CD8-positive, alpha-beta T cell (primary cell): ENCODE measurements at places on chromosomes 12 and 14. TPM values are rescaled to one million over a fixed set of nuclear protein-coding genes. Genes with fewer than 3 reads are reported as not detected.

- peak; percentile 7 for DNase-seq
Measured at GRCh38 chr14:78519863-78520262, 349.7 kb downstream of the NRXN3 start.

DNA sequence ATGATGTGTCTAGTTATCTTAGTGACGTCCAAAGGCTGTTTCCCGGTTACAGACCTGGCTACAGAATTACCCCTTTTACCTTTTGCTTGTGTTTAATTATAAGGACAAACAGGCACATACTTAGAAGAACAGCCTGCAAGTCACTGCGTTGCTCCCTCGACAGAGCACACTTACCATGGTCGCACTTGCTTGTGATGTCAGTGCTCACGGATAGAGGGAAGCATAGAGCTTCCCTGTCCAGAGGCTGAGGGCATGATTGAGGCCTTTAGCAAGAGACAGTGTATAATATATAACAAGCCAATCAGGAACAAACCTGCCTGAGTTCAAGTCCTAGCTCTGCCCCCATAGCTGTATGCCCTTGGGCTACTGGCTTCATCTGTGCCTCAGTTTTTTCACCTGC lies 73.2 kb upstream of the SCN8A start:
- DNase-seq, result no peak

GRCh38 chr14:102668291-102668873 lies 75.9 kb downstream of the RCOR1 start:
- no peak for DNase-seq

GRCh38 chr12:128259556-128260070 lies 7.4 kb upstream of the TMEM132C start:
- DNase-seq, result peak; percentile 3

GRCh38 chr12:115623764-115624334 lies 653.6 kb downstream of the MED13L start:
- no peak for DNase-seq

GRCh38 chr14:43313719-43314118 lies 1193.4 kb downstream of the FSCB start:
- DNase-seq, result no peak

DNA sequence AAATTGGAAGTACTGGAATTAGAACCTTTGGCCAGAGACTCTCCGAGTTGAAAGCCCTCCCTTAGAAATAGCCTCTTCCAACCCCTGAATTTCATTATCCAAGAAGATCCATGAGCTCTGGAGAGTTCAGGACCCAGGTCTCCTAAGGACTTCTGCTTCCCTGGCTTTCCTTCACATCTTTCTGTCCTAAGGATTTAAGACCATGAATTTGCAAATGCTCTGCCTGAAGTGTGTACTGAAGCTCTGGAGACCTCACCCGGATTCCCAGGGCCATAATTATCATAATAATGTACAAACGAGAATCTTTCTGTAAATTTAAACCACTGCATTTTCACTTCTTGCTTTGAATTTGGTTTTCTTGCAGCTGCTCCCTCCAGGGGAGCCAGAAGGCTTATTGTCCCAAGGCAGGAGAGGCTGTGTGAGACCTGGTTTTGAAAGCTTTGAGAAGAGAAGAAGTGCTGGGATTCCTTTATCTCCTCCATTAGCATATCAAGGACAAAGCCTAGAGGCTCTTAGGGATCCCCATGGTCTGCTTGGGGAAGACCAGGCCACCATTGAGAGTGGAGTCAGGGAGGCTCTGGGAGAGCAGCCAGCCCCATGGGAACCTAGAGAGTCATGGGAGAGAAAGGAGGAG lies 41.1 kb downstream of the GLRX5 start:
- no peak for DNase-seq

DNA sequence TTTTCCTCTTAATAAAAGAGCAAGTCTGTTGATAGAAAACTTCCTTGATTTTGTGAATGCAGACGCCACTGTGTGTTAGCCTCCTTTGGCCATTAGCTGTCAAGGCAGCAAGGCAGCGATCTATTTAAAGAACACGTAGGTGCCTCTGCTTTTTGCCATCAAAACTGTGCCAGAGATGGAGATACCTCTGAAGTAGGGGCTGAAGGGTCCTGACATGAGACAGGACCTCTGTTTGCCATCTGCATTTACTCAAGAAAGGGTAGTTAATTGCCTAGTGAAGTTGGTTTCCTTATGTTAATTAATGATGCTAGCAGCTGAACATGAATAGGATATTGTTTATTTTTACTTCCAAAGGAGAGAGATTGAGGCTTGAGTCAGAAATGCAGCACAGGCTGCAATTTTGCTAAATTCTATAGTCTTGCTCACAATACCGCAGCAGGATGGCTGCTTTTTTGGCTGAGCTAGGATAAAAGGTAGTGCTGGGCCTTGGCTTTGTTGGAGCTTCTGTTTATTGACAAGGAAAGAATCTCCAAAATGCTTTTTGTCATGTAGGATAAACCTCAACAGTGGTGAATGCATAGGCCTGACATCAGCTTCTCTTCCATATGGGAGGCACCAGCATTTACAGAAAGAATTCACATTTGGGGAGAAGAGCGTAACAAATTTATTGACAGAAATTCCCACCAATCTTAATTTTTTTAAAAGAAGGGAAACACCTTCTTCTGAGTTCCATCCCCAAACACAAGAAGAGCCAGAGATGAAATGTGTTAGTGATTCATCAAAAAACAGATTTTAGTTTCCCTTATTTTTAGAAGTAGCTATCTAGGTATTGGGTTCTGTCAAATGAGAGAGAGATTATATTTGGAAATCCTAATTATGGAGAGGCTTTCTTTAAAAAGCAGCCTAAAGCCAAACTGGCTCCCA lies 13.9 kb upstream of the RPH3A start:
- no peak for DNase-seq

GRCh38 chr12:100703337-100703736 lies 91.2 kb upstream of the ANO4 start:
- no peak for DNase-seq

DNA sequence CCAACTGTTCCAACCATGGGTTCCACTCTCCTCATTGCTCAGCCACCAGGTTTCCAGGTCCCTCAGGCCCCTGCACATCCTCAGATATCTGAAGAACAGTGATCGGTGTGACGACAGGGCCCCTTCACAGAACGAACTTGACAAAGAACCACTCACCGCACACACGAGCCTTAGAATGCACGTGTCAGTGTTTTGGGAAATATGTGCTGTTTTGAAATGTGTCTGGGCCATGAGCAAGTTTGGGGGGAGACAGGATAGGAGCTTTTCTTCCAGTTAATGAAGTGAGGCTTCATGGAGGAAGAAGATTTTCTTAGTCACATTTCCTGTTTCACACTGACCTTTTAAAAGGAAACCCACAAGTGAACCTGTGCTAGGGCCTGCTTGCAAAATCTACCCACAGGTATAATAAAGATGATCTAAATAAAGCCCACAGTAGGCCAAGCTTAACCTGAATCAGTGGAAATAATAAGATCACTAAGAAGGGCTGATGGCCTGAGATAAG lies 58.6 kb downstream of the ZFP36L1 start:
- peak; percentile 12 for DNase-seq

DNA sequence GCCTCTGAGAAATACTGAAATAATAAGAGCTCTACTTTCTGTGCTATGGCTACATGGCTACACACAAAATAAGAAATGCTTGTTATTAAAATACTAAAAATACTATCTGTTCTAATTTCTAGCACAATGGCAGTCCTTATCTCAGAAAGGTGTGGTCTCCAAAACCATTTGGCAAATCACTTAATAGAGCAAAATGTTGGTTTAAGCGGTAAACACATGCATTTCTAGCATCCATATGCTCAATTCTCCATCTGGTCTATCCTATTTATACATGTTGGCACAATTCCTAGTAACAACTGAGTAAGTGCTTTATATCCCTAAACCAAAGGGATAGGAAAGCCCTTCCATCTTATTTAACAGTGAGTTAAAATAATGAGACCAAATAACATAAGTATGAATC lies 107.0 kb downstream of the PAPLN start:
- no peak for DNase-seq

GRCh38 chr14:74517731-74518130 lies 24.2 kb downstream of the ISCA2 start:
- DNase-seq, result no peak

- DNase-seq, result no peak
Measured at GRCh38 chr12:48349471-48349870, 1.2 kb downstream of the ZNF641 start.

GRCh38 chr14:23512156-23512555 lies 39.4 kb downstream of the ZFHX2 start:
- DNase-seq, result no peak

DNA sequence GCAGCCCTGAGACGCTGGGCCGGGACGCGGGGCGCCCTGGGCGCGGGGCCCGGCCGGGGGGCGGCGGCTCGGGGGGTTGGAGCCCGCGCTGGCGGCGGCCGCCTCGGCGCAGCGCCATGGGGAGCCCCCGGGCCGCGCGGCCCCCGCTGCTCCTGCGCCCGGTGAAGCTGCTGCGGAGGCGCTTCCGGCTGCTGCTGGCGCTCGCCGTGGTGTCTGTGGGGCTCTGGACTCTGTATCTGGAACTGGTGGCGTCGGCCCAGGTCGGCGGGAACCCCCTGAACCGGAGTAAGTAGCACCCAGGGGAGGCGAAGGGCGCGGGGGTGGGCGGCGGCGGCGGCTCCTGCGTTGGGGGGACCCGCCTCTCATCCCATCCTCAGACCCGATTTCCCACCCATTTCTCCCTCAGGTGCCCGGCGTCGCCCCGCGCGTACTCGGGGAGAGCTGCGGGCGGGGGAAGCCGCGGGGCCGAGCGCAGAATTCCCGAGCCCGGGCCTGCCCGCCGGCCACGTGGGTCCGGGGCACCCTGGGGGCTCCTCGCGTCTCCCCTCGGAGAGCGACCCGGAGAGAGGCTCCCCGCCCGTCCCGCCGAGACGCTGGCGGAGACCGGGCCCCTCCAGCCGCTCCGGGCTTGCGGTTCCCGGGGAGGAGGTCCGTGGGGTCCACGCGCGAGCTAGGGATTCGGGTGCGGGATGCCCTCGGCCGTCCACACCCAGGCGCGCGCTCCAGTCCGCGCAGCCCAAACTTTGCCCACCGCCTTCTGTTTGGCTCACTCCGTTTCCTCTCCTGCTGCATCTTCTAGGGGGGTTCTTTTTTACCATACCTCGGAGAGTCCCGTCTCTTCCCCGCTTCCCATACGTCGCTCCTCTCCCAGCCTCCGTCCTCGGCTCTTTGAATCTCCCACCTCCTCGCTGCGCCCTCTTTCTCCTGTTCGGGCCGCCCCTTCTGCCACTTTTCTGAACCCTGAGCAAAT lies 807 bp downstream of the B4GALNT3 start:
- no peak for DNase-seq

GRCh38 chr14:103638594-103638993 lies 9.6 kb downstream of the KLC1 start:
- DNase-seq, result no peak

- no peak for DNase-seq
Measured at GRCh38 chr14:89254166-89254909, 162.7 kb downstream of the FOXN3 start.

GRCh38 chr14:81178063-81178462 lies 42.7 kb downstream of the GTF2A1 start:
- DNase-seq, result peak; percentile 10

Gene RPGRIP1
- not detected for total RNA-seq

Gene KRT73
- total RNA-seq, result 7.8 TPM

Gene ETFBKMT
- 0.41 TPM for total RNA-seq

Gene SLC16A7
- total RNA-seq, result 16.9 TPM

Gene TMED8
- total RNA-seq, result 4.6 TPM
